Stimulated activated CD8-positive, alpha-beta memory T cell treated with anti-CD3 and anti-CD28 coated beads, Interleukin-15, amount 100 ng/mL, for 48 hours (primary cell): ENCODE measurements at places on chromosomes 7 and 10.

DNA sequence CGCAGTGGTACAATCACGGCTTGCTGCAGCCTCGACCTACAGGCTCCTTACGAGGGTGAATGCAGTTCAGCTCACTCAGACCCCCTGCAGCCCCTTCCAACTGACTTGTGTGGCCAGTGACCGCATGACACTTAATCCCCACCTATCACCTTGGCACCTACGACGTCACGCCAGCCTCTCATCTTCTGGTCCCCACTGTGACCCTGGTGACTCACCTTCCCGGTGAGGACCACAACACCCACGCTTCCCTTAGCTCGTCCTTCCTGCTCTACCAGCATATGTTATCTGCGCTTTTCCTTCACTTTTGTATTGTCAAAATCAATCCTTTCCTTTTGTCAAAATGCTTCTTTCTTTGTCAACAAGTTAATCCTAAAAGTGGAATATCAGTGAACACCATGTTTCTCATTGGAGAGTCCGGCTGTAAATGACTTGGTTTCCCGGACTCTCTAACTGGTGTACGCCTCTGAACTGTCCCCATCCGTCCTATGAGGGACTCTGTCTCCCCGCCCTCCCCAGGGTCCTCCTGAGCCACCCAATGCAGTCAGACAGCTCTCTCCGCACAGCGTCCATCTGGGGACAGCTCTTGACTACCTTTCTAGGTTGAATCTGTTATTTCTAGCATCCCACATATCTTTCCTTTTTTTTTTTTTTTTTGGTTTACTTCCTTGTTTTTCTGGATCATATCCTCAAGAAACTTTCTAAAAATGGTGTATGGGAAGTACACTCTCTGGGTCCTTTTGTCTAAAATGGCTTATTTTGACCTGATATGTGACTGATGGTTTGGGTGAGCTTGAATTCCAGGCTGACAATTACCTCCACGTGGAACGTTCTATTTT is 37.3 kb downstream of the CFAP46 start:
- peak; percentile 27 for DNase-seq

DNA sequence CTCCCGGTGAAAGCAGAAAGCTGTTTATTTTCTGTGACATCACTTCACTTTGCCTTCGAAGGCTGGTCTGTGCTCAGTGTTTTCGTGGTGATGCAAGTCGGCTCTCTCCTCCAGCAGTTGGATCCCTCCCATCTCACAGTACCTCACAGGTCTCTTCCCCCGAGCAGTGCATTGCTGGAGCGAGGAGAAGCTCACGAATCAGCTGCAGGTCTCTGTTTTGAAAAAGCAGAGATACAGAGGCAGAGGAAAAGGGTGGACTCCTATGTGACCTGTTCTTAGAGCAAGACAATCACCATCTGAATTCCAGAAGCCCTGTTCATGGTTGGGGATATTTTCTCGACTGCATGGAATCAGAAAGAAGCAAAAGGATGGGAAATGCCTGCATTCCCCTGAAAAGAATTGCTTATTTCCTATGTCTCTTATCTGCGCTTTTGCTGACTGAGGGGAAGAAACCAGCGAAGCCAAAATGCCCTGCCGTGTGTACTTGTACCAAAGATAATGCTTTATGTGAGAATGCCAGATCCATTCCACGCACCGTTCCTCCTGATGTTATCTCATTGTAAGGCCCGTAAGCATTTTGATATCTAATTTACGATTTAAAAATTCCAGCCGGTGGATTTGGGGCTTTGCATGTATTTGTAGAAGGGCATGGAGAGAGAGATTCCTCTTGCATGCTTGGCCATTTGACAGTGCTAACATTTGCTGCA is at the start of gene LGI1:
LGI1 (plus strand) TSS at position 136 of the 707 bp plus-strand sequence; CDS start at position 345, 209 bp downstream.
- no peak for DNase-seq

- DNase-seq, result no peak
Observed at GRCh38 chr7:124764847-124765400, 668 bp downstream of the GPR37 start.

GRCh38 chr7:23234569-23235296 is 11.8 kb upstream of the GPNMB start:
- DNase-seq, result no peak

DNA sequence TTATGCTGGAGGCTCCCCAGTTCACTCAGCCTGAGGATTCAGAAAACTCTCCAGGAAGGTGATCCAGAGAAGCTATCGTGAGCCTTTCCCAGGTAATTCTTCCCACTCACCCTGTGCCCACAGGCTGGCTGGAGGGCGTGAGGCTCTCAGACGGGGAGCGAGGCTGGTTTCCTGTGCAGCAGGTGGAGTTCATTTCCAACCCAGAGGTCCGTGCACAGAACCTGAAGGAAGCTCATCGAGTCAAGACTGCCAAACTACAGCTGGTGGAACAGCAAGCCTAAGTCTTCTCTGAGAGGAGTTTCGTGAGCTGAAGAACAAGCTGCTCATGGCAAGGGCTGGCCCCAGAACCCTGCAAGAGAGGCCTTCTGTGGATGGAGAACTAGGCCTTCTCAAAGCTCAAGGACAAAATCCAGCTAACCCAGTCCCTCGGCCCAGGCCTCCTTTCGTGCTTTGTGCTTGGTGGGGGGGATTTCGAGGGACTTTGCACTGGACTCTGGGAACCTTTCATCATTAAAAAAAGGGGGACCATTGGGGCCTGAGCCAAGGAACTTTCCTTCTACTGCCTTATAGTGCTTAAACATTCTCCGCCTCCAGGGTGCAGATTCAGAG is 23.6 kb downstream of the NOBOX start:
- DNase-seq, result no peak

- no peak for DNase-seq
Observed at GRCh38 chr7:17556247-17556956, 257.9 kb downstream of the AHR start.

- no peak for DNase-seq
Observed at GRCh38 chr7:10104292-10104691, 869.4 kb upstream of the PHF14 start.

- no peak for DNase-seq
Observed at GRCh38 chr7:98495200-98495955, 94.5 kb upstream of the BAIAP2L1 start.

GRCh38 chr10:49644035-49644646 is 30.3 kb downstream of the CHAT start:
- DNase-seq, result no peak

- DNase-seq, result no peak
Observed at GRCh38 chr7:158108646-158109293, 478.9 kb downstream of the PTPRN2 start.

GRCh38 chr7:75878769-75879611 is at the start of gene RHBDD2:
Gene RHBDD2 (plus strand): TSS chr7:75879034. CDS start chr7:75879083, 49 bp downstream.
- DNase-seq, result peak; percentile 94

DNA sequence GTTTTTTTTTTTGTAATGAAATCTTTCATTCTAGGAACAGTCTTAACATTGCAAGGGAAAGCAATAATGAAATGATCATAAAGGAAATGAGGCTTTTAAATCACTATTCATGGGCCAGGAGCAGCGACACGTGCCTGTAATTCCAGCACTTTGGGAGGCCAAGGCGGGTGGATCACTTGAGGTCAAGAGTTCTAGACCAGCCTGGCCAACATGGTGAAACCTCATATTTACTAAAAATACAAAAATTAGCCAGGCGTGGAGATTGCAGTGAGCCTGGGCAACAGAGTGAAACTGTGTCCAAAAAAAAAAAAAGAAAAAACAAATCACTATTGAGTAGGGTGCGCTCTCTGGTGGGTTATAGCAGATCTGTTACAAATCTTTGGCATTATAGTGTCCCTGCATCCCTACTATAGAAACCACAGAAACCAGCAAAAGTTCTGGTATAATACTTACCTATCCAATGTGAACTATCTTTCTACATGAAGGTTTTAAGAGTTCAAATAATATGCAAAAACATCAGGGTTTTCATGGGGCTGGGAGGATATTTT is 72.1 kb downstream of the GLI3 start:
- no peak for DNase-seq

GRCh38 chr7:81707196-81707595 is 62.7 kb downstream of the HGF start:
- no peak for DNase-seq

DNA sequence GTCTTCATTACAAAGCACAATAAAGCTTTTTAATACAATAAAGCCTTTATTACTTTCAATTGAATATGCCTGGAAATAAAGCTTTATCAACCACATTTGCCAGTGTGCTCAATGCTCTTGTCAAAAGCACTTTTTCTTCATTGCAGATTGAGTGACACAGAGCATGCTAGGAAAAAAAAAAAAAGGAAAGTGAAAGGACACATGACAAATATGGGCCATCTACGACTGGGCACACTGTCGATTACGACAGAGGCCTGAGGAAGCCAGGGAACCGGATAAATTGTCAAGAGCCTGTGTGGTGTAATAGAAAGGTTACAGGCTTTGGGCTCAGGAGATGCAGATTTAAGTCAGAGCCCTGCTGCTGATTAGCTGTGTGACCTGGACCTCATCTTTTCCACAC is 84.8 kb upstream of the LRGUK start:
- no peak for DNase-seq

DNA sequence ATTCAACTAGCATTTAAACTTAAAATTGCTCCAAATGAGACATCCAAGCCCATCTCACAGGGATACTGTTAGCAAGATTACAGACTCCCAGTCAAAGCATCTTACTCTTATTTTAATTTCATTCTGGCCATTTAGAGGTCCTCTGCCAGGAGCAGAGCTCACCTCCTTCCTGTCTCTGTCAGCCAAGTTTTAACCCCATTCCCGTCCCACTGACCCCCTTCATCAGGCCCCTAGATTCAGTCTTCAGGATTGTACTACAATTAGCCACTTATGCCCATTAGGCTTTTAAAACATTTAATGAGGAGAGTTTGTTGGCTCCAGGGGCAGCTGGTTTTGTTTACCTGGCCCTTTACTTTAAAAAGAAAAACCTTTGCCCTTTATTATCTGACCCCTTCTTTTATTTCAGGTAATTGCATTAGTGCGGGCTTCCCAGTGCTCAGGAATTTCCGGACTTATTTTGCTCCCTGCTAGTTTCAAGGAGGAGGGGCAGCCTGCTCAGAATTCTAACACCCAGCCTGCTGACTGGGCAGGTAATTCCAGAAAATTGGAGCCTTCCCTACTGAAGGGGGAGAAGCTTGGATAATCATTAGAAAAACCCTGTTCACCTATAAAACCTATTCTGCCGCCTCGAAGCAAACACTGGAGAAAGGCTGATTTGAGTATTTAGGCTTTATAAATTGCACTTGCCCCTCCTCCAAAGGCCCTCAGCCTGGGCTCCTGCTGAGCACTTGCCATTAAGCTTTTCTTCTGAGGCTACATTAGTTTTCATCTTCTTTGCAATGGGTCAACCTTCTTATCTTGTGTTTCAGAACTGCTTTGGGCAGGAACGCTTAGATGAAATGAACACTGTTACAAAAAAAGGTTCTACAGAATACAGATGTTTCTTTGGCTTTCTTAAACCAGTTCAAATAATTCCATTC is 200.5 kb upstream of the HPS1 start:
- no peak for DNase-seq

DNA sequence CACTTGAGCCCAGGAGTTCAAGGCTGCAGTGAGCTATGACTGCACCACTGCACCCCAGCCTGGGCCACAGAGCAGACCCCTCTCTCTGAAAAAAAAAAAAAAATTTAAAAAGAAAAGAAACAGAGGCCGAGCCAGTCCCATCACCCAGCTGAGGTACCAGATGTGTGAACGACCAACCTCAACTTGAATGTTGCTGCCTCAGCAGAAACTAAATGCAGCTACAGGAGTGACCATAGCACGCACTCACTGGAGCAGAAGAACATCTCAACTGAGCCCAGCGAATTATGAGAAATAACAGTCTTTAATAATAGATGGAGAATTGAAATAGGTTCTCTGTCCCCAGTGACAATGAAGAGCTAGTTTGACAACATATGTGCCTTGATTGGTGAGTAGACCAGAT is 53.1 kb upstream of the ST8SIA6 start:
- no peak for DNase-seq
